ENCODE measurements at places on chromosomes 4 and X.

DNA sequence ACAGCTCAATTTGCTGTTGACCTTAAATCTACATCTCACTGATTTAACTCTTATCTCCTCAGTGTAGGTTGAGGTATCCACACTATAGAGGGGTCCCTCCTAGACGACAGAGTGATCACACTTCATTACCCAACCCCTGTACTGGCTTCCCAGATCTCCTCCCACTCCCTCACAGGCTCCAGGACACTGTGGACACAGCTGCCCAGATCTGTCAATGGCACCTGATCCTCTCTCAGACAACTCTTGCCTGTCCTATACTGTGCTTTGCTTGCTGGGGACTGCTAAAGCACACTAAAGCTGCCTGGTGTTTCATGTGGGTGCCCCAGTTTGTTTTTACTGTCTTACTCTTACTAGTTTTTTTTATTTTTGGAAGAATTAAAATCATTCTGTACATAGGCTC lies 27.9 kb downstream of the RAB40AL start:
- no peak for DNase-seq

DNA sequence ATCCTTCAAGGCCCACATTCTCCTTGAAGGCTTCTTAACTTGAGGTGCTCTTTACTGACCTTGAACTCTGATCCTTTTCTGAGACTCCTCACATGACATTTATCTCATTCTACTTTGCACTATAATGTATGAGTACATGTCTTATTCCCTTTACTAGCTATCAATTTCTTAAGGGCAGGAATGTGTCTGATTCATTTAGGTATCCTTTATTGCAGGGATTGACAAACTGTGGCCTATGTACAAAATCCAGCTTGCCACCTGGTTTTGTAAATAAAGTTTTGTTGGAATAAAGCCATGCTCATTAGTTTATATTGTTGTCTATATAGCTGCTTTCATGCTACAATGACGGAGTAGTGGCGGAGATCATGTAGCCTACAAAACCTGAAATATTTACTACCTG lies 36.7 kb downstream of the SLC4A4 start:
- DNase-seq: no peak

DNA sequence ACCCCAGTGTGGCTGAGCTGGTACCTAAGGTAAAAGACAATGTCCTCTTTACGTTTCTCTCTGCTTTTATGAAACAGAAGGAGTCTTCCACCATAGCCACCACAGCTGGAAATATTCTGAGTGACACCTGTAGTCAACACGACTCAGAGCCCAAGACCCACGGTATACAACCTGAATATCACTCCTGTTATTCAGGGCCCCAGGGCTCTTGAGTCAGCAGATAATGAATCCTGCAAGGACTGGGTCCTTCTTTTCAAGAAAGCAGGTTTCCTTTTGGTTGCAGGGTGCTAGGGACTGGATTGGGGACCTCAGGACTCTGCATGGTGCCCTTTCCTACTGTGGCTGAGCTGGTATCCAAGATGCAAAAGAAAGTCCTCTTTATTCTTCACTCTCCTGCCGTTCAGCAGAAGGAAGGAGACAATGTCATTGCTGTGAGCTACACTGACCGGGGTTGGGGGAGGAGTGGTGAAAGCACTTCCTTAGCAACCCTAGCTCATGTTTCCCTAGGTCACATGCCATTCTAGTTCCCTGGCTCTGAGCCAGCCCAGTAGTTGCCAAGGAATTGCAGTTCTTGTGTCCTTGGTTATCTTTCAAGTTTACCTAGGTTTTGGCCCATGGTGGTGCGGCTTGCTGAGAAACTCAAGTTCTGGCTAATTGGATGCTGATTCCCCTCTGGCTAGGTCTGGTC lies 23.7 kb upstream of the UNC5C start:
- DNase-seq: no peak

DNA sequence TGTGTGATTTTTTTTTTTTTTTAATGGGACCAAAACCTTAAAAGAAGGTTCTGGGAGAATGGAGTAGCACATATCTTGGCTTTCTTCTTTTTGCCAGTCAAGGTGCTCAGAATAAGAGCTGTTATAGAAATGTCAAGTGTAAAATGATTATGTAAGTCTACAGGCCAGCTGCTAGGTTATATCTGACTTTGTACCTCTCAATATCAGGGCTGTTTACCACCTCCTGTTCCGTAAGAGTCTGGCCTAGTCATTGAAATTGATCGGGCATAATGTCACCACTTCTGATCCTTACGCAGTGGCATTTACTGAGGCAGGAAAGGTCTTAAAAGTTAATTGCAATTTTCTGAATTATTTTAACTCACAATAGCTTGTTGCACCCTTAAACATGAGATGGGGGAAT lies 41.1 kb downstream of the LIMCH1 start:
- DNase-seq: no peak

DNA sequence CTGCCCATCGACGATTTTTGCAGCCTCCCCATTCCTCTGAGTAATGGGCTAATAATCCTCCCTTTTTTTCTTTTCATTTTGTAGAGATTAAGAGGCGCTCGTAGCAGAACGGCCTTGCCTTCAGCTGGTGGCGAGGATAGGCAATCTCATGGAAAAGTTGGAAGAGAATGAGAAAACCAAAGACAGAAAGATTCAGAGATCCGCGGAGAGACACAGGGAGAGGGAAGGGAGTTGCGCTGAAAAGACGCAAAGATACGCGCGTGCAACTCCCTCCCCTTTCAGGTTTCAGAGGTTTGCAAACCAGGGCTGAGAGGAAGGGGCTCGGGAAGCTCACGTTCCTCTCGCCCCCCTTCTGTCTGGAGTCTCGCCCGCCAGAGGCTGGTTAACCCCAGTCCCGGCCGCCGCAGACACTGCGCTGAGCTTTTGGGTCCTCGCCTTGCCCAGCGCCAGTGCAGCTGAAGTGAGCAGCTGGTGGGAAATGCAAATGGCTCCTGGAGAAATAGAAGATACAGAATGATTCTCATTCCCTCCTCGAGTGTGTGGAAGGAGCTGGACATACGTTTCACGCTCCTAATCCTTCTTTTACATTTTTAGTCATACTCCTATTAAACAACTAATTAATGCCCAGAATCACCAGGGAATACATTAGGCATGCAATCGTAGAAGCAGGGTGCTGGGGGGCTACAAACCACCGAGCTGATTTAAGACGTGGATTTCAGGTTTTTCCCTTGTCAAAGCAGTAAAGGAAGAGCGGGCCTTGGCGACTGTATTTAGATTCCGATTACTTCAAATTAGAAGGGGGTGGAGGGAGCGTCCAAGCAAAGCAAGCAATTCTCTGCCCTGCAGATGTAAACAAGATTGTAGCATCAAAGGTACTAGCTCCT lies 16.6 kb upstream of the PITX2 start:
- DNase-seq: no peak

GRCh38 chr4:111454961-111455360 lies 690.3 kb upstream of the FAM241A start:
- no peak for DNase-seq

GRCh38 chr4:11912886-11913285 lies 484.2 kb upstream of the HS3ST1 start:
- DNase-seq: no peak

DNA sequence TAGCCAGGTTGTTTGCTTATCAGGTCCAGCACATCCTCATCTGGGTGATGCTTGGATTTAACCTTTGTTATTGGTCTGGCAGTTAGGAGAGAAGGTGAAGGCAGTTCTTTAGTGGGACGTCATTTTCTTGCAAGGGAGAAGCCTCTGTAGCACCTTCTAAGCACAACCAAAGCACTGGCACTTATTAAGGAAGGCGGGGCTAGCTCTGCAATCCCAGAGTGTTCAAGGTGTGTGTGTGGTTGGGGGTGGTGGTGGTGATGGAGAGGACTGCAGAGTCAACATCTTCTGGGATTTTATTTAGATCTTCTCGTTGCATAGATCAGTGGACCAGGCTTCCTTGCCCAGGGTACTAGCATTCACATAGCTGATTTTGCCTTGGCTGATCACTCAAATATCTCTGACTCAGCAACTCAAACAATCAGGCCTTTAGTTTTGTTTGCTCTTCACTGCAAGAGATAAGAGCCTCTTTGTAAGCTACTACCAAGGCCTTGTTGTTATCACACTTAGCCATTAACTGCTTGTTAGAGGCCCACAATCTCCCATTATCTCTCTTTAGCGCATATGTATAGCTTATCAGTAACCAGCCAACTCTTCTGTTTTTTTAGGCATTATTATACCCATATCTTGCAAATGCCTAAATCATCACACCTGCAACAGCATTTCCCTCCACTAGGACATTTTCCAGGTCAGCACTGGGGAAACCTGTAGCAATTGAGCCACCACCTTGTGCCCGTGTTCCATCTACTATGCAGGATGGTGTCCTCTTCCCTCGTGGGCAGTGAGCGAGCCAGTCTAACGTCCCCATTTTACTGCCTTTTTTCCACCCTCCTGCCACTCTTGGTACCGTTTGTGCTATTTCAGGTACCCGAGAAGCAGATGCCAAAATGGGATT lies 36.5 kb upstream of the LINC00632 start:
- no peak for DNase-seq

DNA sequence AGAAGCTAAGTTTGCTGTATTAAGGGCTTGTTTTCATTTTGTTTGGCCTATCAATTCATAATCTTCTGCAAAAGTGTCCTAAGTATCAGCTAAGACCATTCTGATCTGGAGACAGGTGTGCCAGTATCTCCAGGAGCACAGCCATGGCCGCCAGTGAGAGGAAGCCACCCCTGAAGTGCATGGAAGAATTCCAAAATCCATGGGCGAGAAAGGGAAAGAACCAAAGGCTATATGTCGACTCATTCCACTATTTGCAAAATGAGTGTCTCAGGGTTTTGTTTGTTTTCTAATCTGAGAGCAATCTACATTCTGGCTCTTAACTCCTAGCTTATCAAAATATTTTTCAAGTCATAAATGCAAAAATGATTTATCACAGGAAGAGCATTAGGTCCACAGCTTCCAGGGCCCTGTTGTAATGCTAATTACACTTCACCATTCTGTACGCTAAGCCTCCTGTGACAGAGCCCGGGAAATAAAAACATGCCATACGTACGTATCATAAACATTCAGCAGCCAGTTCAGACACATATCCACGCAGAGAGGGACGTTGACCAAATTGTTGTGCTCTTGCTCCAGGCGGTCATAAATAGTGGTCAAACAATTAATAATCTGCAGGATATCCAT lies 137.3 kb upstream of the FTHL17 start:
- no peak for DNase-seq

GRCh38 chr4:19381068-19381467 lies 870.6 kb upstream of the SLIT2 start:
- no peak for DNase-seq

DNA sequence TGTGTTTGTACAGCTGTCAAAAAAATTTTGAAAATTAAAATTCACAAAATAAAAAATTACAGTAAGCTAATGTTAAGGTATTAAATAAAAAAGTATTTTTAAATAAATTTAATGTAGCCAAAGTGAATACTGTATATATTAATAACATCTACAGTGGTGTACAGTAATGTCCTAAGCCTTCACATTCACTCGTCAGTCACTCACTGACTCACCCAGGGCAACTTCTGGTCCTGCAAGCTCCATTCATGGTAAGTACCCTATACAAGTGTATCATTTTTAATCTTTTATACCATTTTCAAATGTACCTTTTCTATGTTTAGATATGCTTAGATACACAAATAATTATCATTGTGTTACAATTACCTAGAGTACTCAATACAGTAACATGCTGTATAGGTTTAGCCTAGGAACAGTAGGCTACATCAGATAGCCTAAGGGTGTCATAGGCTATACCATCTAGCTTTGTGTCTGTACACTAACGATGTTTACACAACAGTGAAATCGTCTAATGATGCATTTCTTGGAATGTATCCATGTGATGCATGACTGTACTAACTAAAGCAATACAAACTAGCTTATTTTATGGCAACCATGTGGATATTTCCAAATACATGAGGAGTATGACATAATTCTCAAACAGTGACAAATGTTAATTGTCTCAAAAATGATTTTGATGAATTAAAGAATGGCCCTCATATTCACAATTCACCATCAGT lies 13.7 kb downstream of the DDX60 start:
- no peak for DNase-seq

GRCh38 chr4:25827897-25828296 lies 34.9 kb downstream of the SEL1L3 start:
- DNase-seq: no peak

DNA sequence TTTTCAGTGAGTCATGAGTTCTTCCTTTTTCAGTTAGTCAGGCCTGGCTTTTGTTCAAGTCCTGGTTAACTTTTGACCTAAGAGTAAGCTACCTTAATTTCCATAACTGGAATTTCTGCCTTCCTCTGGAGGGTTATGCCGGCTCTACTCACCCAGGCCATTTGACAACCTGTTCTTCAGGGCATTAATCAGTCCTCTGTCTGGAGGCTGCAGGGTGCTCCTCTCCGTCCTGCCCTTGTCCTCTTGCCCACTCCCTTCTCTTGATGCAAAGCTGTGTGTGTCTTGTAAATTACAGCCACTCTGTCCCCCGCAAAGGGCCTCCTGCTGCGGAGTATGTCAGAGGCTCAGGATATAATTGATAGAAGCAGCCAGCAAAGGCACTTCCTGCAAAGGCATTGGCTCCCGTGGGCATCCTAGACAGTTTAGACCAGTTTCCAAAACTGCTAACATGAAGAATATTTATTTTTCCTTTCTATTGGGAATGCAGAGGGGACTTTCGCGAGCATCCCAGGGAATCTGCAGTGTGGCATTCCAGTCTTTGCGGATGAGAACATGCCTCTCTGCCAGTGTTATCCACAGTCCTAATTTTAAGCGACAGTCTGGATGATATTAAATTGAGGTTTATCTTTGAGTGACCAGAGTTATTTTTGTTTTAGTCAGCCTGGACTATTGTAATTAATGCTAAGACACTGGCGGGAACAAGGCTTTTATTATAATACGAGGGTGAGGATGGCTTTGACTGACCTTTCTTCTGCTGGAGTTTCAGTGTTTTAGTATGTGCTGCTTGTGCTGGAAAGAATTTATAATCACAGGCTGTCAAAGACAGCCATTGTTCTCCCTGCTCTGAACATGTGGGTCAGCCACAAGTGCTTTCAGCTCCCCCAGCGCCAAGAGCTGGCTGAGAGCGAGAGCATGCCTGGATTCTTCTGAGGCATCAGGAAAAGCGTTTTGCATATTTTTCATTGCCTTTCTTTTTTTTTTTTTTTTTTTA lies 74.2 kb downstream of the LIMCH1 start:
- DNase-seq: no peak

DNA sequence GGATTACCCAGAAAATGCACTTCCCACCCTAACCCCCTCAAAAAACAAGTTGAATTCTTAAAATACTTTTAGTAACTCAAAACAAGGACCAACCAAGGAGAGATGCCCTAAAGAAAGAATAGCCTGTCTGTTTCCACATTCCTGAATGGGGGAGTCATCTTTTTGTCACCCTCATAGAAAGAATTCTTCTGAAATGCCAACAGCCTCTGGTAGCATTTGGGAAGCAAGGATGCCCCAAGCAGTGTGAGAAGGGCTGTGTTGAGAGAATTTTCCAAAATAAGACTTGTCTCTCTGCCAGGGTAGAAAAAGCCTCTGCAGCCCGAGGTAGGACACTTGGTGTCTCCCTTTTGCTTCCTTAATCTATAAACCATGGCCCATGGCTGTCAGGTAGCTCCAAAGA lies 173.1 kb upstream of the VCX3A start:
- DNase-seq: no peak

All from activated CD8-positive, alpha-beta memory T cell treated with anti-CD3 and anti-CD28 coated beads for 1 hour (primary cell).